ENCODE measurements at places on chromosomes 1 and 21.
A peak's percentile ranks its signal among the peaks of the same experiment; 100 is the strongest.

- peak; percentile 66 for DNase-seq
Measured at GRCh38 chr1:88079036-88079435, 605.0 kb upstream of the PKN2 start.

DNA sequence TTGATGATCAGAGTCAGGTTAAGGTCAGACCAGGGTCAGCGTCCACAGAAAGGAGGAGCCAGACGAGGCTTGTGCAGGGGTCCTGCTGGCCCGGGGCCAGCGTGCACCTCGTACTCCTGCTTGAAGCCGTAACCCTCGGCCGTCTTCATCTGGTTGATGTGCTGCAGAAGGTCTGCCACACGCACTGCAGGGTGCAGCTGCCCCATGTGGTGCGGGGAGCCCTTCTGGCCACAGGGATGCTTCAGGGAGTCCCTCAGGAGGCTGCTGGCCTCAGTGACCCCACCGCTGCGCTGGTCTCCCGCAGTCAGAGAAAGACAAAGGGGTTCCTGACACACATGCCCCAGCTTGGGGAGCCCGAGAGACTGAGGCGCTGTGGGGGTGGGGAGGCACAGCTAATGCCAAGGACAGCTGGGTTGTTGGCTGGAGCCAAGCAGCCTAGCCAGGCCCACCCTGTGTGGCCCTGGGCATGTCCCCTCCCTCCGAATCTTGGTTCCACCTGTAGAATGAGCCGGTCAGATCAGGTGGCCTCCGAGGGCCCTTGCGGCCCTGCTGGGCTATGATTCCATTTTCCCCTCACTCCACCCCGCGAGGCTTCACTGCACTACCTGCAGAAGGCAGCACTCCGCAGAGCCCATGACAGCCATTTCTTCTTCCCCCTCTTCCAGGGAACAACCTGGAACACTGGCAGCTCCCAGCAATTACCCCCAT is 251.9 kb downstream of the PTPRU start:
- DNase-seq, result no peak

- DNase-seq, result no peak
Measured at GRCh38 chr21:27555996-27556395, 589.1 kb upstream of the ADAMTS5 start.

- no peak for DNase-seq
Measured at GRCh38 chr1:44714532-44714931, 16.4 kb downstream of the RNU5D-1 start.

DNA sequence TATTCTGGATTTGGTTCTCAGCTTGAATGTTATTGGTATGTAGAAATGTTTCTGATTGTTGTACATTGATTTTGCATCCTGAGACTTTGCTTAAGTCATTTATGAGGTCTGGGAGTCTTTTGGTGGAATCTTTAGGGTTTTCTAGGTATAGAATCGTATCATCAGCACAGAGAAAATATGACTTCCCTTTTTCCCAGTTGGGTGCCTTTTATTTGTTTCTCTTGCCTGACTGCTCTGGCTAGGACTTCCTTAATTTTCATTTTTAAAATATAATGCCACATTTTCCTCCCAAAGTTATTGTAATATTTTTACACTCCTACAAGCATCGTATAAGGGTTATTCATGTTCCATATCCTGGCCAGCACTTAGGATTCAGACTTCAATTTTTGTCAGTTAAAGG is 111.1 kb downstream of the FNBP1L start:
- DNase-seq, result no peak

GRCh38 chr1:96979304-96980268 is 258.0 kb downstream of the PTBP2 start:
- no peak for DNase-seq

DNA sequence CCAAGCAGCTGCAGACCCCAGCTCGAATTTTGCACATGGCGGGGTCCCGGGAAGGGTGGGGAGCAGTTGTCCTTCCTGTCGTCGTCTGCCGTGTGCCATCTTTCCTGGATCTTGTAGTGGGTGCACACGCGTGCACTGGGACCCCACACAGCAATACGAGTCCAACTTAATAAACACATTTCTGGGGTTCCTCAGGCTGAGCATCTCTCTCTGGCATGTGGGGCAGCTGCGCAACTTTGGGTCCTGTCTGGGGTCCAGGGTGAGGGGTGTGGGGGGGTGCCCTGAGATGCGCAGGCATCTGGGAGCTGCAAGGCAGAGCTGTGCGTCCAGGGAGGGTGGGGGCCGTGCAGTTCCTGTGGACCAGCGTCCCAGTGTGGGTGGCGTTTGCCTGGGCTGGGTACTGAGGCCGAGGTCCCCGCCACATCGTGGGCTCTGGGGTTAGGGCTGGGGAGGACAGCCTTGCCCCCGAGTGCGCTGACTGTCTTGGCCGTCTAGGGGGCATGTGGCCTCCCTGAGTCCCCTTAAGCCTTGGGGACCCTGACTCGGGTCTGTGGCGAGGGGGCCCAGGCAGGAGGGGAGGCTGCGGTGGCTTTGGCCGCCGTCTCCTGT is 652 bp upstream of the PLEKHN1 start:
- no peak for DNase-seq

GRCh38 chr1:15410884-15411245 is 1.2 kb downstream of the EFHD2 start:
- DNase-seq, result no peak

DNA sequence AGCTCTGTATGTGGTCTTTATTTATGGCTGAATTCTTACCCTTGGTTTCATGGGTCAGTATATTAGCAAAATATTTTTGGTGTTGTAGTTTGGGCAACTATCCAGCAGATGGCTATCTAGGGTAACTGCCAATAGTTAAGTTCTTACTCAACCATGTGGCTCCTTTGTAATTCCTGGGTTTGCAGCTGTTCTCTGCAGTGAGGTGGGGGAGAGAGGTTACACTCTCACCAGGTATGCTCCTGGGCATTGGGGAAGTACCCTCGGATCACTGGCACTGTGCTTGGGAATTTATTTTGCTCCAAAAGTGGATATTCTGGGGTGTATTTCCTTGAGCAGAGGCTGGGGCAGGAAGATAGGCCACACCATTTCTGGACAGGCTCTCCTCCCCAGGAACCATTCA is 436.7 kb upstream of the TMPRSS15 start:
- peak; percentile 12 for DNase-seq

- no peak for DNase-seq
Measured at GRCh38 chr1:8540261-8540941, 222.5 kb downstream of the SLC45A1 start.

- DNase-seq, result no peak
Measured at GRCh38 chr1:182642461-182642860, 38.3 kb upstream of the RGS16 start.

DNA sequence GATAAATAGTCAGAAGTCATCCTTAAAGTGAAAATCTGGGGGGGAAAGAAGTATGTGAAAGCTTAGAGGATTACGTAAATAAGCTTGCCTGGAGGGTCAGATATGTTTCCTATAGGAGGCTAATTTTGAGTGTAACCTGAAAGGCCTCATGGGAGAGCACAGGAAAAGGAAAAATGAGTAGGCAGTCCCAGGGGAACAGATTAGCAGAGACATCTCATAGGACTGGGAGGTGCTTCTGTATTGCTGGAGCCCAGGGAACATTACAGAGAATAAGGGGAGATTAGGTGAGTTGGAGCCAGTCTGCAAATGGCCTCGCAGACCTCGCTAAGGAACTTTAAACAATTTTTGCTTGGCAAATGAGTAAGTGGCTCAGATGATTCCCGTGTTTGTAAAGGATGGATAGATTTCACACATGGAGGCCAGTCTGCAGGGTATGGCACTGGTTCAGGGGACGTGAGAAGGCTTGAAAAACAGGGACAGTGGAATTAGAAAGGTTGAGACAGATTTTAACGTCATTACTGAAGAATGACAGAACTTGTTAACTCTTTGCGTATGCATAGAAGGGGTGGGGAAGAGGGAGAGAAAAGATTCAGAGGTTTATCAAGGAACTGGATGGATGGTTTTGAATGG is 149.1 kb downstream of the GREM2 start:
- DNase-seq, result no peak

DNA sequence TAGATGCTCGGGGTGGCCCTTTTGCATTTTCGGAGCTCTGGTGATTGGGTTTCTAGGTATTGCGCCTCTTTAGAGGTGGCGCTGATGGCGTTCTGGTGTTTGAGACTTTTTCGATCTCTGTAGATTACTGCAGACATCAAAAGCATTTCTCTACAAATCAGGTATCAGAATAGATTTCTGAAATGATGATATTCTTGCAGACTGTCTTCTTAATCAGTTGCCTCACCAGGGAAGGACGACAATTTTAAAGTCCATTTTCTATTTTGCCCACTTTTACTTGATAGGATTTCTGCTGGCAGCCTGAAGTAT is 65.2 kb upstream of the VAMP3 start:
- DNase-seq, result no peak

GRCh38 chr1:9086045-9086444 is 16.6 kb upstream of the SLC2A5 start:
- DNase-seq, result no peak

DNA sequence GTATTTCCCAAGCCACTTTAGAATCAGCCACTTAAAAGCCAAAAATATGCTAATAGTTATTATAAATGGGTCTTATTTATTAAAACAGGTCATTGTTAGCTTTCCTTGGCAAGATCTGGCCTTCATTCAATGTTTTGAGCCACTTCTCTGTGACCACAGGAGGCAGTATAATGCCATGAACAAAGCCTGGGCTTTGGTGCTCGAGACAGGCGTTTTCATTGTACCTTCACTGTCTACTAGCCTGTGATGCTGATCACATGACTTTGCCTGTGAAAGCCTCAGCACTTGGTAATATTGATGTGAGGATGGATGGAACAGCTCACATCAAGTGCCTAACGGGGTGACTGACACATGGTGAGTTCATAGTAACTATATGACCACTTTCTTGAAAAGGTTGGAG is 217.0 kb downstream of the RWDD3 start:
- no peak for DNase-seq

- DNase-seq, result no peak
Measured at GRCh38 chr1:193437785-193438184, 251.4 kb upstream of the B3GALT2 start.

- DNase-seq, result no peak
Measured at GRCh38 chr1:2449636-2450454, 26.2 kb upstream of the PLCH2 start.

GRCh38 chr1:20028726-20029125 is 41.3 kb upstream of the PLA2G5 start:
- DNase-seq, result no peak

DNA sequence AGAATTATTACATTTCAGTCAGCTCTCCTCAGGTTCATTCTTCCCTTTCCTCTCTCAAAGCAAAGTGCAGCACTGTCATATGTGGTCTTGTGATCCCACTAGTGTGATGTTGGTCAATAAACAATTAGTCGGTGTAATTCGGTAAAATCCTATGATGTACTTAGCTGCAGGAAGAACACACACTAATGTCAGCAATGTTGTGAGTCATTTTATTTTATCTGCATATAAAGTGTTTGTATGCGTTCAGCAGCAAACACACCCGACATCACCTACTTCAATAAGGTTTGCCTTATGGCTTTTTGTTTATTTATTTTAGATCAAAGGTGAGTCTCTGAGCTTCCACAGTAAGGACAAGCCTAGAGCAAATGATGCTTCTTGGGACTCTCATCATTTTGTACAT is 47.8 kb downstream of the PTPN14 start:
- no peak for DNase-seq

GRCh38 chr1:63818567-63819325 is 44.9 kb downstream of the ROR1 start:
- DNase-seq, result no peak

- no peak for DNase-seq
Measured at GRCh38 chr1:244849189-244849866, 13.9 kb downstream of the COX20 start.

- DNase-seq, result no peak
Measured at GRCh38 chr1:81811757-81812371, 11.1 kb downstream of the ADGRL2 start.

GRCh38 chr1:243474136-243474881 is 218.5 kb downstream of the SDCCAG8 start:
- peak; percentile 58 for DNase-seq

DNA sequence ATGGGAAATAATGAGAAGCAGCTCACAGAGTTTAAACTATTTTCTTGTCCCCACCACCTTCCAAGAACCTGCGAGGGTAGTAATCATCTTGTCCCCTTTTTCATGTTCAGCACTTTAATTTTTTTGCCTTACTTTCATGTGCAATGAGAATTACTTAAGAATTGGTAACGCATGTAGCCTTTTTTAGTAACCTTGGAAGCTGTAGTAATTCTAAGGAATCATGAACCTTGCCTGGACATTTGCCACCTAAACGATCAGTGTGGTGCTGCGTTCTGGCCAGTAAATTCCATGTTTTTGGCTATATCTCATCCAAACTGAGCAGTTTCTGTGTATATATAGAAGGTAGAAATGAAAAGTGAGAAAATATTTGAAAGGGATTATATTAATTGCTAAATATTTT is 3.9 kb upstream of the VAMP3 start:
- no peak for DNase-seq

- no peak for DNase-seq
Measured at GRCh38 chr1:202221911-202222909, 28.6 kb downstream of the LGR6 start.

DNA sequence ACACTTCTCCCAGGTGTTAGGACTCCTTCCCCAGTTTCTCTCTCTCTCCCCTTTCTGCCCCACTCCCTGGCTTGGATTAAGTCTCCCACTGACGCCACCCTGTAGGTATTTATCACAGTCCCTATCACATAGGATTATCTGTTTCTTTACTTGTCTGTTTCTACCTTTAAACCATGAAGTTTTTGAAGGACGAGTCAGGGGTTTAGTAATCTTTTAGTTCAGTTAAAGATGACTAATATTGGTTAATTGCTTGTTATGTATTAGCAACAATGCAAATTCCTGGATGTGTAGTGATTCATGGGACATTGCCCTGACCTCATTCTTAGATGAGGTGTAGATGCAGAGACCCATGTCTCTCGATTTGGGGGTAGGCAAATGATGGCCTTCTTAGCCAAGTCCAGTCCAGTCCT is 6.4 kb downstream of the LAMC1 start:
- DNase-seq, result no peak

DNA sequence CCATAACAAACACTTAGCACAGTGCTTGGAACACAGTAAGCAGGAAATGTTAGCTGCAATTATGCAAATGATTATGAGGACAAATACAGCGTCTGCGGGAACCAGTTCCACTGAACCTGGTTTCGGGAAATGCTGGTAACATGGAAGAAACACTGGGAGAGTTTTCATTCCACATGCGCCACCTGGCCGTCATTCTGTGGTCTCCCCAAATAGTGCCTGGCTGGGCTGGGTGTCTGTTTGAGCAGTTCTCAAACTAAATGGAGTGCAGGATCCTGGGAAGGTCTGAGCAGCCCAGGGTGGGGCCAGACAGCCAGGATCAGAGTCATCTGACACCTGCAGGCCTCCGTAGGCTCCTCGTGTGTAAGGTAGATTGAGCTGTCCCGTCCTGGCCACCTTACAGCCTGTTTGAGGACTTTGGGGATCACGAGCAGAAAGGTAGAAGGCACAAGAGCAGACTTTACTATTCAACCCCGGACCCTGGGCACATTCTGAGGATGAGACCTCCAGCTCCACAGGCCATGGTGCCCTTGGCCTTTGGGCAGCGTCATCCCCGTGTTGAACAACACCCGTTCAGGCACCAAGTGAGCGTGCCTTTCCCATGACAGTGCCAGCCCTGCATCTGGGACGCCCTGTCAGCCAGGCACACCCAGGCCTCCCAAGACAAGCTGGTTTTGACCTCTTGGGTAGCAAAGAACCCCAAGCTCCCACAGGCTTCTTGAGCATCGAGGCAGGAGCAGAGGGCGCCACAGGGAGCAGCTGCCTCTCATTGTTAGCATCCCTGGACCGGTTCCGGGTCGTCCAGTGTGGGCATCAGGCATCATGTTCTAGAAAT is 101.9 kb downstream of the PRDM2 start:
- no peak for DNase-seq

GRCh38 chr1:205294175-205294917 is 27.2 kb downstream of the NUAK2 start:
- peak; percentile 58 for DNase-seq

Measured in WTC11 (cell line).